ENCODE measurements at places on chromosomes 16 and 17.

DNA sequence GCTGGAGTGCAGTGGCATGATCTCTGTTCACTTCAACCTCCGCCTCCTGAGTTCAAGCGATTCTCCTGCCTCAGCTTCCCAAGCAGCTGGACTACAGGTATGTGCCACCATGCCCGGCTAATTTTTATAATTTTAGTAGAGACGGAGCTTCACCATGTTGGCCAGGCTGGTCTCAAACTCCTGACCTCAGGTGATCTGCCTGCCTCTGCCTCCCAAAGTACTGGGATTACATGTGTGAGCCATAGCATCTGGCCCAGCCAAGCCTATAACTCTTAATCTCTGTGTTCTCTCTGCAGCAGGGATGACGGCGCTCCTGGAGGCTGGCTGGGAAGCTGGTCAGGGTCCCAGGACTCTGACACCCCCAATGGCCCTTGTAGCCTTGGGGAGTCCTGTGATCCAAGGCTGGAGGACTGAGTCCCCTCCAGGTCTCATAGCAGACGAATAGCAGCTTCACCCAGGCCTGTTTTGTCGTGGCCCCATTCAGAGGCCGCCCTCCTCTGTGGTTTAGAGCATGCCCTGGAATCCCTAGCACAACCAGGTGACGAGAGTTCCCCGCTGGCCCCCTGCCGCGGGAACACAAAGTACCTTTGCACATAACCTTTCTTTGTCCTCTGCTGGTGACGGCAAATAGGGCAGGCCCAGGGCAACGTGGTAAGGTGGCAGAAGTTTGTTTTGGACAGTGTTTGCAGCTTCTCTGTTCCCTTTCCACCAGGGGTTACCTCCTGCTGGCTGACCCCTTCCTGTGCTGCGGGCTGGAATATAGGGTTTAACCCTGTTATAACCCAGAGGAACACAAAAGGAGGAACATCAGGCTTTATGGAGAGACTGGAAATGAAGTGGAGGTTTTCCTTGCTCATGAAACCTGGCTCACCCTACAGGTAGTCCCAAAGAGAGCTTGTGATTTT, 43.0 kb upstream of the TOB1 start:
- DNase-seq: peak; percentile 41

GRCh38 chr16:85370881-85371651, 242.1 kb upstream of the GSE1 start:
- no peak for DNase-seq

GRCh38 chr17:47978324-47978723, 7.4 kb downstream of the CDK5RAP3 start:
- DNase-seq: peak; percentile 40

GRCh38 chr16:88468275-88469129, 15.4 kb downstream of the ZFPM1 start:
- DNase-seq: no peak

DNA sequence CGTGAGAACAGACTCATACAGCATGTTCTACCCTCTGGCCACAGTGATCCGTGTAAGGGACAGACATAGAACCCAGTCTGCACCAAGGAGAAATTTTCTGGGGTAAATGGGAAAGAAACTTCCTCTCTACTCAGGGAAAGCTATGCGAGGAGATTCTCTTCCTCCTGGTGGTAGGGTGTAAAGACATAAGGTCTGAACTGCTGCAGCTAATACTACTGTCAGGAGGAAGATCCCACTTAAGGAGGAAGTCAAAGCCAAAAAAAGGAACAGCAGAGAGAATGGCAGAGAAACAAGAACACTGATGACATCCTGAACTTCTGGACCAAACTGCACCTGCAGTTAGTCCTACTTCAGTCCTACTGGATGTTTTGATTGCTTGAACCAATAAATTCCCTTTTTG, 7.1 kb upstream of the TM4SF5 start:
- DNase-seq: no peak

- DNase-seq: no peak
Measured at GRCh38 chr16:85460252-85461021, 152.7 kb upstream of the GSE1 start.

GRCh38 chr17:64750891-64751677, 89.0 kb upstream of the SMURF2 start:
- no peak for DNase-seq

GRCh38 chr17:35917519-35918213, 12.9 kb downstream of the RDM1 start:
- no peak for DNase-seq

DNA sequence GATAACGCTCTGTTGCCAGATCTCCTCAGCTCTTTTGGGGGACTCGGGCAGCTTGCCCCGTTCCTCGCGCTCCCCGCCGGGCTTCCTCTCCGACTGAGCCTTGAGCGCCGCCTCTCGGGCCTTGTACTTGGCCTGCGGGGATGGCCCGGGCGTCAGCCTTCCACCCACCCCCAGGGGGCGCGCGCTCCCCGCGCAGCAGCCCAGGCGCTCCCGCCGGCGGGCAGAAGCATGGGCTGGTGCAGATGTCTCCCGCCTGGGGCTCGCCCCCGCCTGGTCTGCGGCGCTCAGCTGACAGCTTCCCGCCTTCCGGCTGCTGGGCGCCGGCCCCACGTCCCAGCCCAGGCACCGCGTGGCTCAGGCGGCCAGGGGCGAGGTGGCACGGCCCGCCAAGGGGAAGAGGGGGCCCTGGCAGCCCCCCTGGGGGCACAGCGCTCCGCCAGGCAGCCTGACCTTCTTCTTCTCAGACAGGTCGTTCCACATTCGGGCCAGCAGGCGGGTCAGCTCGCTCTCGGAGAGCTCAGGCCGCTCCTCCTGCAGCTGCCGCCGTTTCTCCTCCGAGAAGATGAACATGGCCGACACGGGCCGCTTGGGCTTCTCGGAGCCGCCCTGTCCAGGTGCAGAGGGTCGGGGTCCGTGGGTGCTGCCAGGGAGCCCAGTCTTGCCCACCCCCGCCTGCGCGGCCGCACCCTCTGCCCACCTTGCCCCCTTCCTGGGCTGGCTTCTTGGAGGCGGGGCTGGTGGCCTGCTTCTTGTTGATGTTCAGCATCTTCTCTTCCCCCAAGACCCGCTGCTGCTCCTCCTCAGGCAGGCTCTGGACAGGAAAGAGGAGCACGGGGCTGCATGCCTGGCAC, 8.9 kb downstream of the UBTF start:
- DNase-seq: peak; percentile 90

- DNase-seq: no peak
Measured at GRCh38 chr17:50211249-50212120, 10.1 kb upstream of the COL1A1 start.

- DNase-seq: no peak
Measured at GRCh38 chr16:31016018-31016417, 5.6 kb upstream of the STX1B start.

- peak; percentile 42 for DNase-seq
Measured at GRCh38 chr16:47779201-47780016, 318.3 kb downstream of the PHKB start.

- DNase-seq: peak; percentile 69
Measured at GRCh38 chr17:43368740-43369506, 29.9 kb upstream of the ARL4D start.

DNA sequence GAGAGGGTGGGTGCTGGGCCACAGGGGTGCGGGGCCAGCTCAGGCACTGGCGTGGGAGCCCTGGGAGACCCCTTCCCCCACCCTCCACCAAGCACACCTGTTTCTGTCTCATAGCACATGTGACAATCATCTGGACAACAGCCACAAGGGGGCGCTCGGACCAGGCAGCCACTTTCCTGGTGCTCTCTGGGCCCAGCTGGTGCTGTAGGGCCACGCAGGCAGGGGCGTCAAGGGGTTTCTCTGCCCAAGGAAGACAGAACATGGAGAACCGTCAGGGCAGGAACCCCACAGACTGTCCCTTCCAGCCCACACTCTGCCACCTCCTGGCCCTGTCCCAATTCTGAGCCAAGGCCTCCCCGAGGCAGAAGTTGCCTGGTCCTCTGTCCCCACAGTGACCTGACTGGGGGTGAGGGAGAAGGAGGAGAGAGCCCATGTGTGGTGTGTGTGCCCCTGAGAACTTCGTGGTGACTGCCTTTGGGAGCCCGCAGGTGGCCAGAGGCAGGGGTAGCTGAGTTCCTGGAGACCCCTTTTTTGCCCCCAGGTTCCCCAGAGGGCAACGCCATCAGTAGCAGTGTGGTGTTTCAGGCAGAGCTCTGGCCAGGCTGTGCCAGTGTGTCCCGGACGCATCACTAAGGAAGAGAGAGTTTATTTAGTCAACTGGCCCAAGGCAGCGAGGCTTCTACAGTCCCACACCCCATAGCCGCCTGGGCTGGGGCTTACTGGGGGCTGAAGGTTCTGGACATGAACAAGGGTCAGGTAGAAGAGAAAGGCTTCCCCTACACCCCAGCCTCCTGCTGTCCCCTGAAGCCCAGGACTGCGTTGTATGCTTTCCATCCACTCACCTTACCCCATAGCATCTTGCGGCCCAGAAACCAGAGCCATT, 3.1 kb upstream of the SETD6 start:
- peak; percentile 89 for DNase-seq

DNA sequence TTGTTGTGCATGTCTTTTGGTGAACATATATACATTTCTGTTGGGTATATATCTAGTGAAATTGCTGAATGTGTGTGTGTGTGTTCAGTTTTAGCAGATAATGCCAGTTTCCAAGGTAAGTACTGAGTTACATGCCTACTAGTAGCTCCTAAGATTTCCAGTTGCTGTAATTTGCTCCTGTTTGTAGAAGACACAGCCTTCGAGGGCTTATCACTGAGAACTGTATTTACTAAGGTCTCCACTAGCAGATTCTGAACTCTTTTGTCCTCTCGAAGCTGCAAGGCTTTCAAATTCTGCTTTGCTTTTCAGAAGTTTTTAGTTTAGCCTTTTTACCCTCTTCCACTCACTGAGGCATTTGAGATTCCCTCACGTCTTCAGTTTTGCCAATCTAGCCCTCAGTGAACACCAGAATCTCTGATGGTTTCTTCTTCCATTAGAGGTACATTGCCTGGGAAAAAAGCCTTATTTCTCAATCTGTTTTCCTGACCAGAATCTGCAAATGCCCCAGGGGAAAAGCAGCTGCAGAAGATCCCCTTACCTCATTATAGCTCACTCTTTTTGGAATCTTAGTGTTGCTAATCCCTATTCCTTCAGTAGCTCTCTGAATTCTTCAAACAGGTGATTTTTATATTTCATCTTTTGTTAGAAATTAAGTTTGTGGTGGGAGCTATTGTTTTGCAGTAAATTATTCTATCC, 52.9 kb downstream of the NF1 start:
- DNase-seq: no peak

DNA sequence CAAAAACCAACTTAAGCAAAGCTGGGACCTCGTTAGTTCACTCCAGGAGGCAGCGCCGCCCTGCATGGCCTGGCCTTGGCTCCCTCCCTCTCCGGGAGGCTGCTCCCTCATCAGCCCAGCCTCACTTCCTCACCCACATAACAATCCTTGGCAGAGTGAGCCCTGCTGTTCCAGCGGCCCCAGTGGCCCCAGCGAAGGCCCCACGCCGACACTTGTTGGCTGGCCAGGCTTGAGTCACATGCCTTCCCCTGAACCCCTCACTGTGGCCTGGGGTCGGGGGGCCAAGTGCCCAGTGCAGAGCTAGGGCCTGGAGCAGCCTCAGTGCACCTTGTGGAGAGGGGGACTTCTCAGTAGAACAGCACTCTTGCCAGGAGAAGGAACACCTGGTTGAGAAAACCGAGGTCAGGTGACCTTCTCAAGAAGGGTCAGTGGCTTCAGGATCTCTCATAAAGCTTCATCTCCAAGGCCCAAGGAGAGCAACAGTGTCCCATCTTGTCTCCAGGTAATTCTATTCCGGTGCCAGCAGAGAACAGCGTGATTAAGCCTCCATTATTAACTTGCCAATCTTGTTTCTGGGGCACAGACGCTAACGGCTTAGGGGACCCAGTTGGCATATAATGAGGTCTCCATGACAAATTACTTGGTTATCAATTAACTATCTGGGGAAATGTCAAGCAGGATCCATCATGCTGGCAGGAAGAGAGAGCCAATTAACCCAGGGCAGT, 26.8 kb downstream of the ENDOV start:
- DNase-seq: no peak

DNA sequence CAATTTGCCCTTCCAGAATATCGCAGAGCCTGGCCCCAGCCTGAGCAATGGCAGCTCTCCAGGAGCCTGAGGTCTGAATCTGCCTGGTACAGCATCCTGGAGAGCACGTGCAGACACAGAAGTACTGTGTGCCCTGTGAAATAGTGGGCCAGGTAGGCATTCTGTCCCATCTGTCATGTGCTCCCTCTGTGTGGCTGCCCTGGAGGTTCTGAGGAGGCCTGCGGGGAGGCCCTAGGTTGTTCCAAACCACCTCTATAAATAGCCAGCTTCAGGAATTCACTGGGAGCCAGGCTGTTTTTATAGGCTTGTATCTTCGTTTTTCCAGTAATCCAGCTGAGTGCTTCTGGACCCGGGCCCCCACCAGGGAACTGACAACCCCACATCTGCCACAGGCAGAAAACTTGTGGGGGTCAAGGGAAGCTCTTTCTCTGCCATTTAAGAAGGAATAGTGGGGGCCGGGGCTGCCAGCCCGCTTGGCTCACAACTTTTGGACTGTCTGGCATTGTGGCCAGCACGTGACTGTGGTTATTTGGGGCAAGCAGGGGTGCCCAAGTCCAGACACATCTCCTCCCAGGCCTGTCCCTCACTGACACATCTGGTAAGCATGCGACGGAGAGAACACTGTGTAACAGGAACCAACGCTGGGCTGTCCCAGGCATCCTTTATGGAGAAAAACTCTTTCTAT, 356.3 kb upstream of the TNRC6C start:
- no peak for DNase-seq

- DNase-seq: no peak
Measured at GRCh38 chr17:31067691-31068184, 27.0 kb upstream of the NF1 start.

DNA sequence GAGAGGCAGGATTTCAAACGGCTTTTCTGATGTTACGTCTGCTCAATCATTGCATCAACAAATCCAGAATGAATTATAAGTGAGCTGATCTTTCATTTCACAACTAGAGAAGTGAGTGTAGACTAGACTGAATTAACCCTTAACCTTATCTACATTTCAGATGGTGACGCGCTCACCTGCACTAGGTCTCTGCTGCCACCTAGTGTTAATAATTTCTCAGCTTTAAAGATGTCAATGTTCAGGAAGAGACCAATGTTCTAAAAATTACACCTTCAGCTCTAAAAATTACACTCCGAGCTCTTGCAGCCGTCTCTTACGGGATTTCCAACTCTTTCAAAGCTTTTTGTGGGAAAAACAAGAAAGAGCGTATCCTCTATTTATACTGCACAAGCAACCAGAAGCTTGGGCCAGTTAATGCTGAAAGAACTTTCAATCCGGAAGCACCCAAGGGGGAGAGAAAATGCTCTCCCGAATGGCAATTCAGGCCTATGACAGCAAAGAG, 88.2 kb upstream of the FA2H start:
- peak; percentile 14 for DNase-seq

GRCh38 chr16:25060920-25061319, 45.8 kb upstream of the ARHGAP17 start:
- no peak for DNase-seq

DNA sequence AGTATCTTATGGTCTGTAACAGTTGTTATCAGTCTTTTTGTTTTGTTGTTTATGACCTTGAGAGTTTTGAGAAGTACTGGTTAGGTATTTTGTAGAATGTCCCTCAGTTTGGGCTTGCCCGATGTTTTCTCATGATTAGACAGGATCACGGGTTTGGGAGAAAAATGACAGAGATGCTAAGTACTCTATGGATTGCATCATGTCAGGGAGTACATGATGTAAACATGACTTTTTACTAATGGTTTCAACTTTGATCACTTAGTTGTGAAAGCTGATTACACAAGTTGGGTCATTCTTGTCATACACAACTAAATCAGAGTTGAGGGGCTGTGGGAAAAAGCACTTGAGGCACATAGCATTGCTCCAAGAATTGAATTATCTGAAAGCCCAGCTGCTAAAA, 94.7 kb upstream of the SIAH1 start:
- DNase-seq: no peak

GRCh38 chr17:82807562-82807961, 32.3 kb downstream of the ZNF750 start:
- no peak for DNase-seq

- DNase-seq: no peak
Measured at GRCh38 chr16:54746596-54746995, 184.1 kb upstream of the IRX5 start.
